ENCODE measurements at places on chromosomes 7 and 10.

- DNase-seq, result no peak
These were observed 535.6 kb upstream of the GHITM start for GRCh38 chr10:83603708-83604107.

DNA sequence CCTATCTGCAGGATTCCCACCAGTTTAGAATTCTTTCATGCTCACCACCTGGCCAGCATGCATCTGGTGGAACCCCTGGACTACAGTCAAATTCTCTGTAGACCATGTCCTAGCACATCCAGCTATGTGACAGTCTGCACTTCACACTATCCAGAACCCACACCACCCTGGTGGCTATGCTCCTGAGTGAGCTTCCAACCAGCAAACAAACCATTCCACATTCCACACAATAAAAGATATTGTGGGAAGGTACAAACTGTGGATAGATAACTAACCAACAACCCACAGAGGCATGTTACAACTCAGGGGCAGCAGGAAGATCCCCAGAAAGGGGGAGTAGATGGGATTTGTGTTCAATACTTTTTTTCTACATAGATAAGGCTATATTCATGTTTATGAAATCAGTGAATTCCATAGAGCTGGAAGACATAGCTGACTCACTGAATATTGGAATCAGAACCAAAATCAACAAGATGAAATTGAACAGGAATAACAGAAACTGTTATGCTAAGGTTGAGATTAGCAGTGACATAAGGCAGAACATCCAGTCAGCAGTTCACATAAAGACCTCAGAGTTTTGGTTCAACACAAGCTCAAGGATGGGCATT, 72.5 kb downstream of the LRRC17 start:
- DNase-seq, result no peak

- peak; percentile 88 for DNase-seq
These were observed 181.3 kb downstream of the TAX1BP1 start for GRCh38 chr7:27921081-27921836.

DNA sequence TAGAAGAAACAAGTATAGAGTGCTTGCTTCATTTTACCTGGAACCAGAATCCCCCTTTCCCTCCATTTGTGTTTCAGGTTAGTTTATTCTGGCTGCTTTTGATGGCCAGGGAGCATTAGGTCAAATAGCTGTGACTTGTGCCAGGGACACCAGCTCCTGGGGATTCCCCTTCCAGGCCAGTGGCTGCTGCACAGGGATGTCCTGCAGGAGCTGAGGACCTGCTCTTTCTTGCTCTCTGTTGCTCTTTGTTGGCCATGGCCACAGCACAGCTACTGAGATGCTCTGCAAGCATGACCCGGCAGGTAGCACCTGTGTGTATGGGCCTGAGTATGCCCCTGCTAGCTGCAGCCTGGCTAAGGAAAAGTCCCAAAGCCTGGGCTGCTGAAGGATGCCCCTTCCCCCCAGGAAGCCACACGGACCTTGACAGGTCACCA, 208.9 kb downstream of the EBF3 start:
- DNase-seq, result no peak

DNA sequence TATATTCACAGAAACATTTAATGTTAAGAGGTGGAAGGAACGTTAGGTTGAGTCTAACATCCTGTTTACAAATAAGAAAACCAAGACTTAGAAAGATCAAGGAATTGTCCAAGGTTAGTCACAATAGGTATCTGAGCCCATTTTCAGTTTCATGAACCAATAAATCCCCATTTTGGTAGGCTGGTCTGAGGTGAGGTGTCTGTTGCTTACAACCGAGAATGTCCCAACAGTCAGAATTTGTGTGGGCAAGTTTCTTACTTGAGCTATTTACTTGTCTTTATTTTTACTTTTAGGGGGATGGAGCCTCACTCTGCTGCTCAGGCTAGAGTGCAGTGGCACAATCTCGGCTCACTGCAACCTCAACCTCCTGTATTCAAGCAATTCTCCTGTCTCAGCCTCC, 23.6 kb downstream of the PANK1 start:
- no peak for DNase-seq

DNA sequence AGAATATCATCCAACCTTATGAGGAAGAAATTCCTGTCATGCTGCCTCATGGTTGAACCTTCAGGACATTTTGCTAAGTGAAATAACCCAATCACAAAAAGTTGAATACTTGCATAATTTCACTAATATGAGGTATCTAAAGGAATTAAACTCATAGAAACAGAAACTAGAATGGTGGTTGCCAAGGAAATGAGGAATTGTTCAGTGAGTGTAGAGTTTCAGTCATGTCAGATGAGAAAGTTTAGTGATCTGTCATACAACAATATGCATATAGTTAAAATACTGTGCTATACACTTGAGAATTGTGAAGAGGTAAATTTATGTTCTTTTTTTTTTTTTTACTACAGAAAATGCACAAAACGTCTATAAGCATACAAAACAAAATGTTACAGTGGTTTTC, 60.7 kb downstream of the R3HCC1L start:
- peak; percentile 5 for DNase-seq

GRCh38 chr10:12481924-12482323, 132.6 kb downstream of the CAMK1D start:
- no peak for DNase-seq

DNA sequence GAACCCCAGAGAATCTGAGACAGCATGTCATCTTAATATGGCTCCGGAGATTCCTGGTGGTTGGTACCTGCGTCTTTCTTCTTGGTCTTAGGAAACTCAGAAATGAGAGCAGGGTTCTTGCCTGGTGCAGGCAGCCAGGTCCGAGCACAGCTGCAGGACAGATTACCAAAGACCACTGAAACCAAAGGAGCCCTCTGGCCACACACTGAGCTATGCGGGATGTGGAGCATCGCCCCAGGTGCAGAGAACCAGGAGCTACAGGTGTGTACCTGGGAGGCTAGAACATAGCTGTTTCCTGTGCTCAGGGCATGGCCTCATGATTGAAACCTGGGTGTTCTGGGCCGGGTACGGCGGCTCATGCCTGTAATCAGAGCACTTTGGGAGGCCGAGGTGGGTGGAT, 635.4 kb downstream of the CALN1 start:
- no peak for DNase-seq

DNA sequence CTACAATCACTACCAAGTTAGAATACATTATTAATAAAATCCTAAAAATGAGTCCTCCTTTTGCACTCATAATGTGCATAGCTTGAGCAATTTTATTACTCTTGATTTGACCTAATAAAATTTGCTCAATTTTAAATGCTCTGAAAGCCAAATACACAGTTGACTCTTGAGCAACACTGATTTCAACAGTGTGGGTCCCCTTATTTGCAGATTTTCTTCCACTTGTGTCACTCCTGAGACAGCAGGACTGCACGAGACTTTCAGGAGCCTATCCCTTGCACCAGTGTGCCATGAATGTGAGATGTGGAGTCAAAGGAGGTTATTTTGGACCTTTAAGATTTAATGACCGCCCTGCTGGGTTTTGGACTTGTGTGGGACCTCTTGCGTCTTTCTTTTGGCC, 23.2 kb downstream of the RNF216 start:
- DNase-seq, result no peak

DNA sequence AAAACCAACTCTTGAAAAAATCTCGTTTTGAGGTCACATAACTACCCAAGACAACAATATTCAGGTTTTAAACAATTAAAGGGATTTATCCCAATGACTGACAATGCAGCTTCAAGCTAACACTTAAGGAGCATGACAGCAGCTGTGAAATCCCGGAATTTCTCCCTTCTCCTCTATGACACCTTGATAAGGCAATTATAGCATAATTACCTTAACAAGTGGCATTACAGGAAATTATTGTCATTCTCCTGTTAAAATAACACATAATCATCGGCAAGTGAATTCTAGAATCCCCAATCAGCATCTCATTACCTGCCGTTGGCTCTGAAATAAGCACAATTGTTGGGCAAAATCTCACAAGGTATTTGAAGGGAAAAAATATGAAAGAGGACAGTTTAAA, 417.0 kb upstream of the PFKP start:
- DNase-seq, result no peak

GRCh38 chr10:28873540-28873939, 196.2 kb downstream of the BAMBI start:
- DNase-seq, result no peak

GRCh38 chr10:30865141-30865926, 166.3 kb downstream of the ZNF438 start:
- DNase-seq, result peak; percentile 31

GRCh38 chr10:5924889-5925288, 34.8 kb downstream of the FBH1 start:
- no peak for DNase-seq

GRCh38 chr10:106795619-106796018, 368.9 kb downstream of the SORCS1 start:
- DNase-seq, result peak; percentile 11

- no peak for DNase-seq
These were observed 31.9 kb upstream of the TBX20 start for GRCh38 chr7:35285799-35286198.

DNA sequence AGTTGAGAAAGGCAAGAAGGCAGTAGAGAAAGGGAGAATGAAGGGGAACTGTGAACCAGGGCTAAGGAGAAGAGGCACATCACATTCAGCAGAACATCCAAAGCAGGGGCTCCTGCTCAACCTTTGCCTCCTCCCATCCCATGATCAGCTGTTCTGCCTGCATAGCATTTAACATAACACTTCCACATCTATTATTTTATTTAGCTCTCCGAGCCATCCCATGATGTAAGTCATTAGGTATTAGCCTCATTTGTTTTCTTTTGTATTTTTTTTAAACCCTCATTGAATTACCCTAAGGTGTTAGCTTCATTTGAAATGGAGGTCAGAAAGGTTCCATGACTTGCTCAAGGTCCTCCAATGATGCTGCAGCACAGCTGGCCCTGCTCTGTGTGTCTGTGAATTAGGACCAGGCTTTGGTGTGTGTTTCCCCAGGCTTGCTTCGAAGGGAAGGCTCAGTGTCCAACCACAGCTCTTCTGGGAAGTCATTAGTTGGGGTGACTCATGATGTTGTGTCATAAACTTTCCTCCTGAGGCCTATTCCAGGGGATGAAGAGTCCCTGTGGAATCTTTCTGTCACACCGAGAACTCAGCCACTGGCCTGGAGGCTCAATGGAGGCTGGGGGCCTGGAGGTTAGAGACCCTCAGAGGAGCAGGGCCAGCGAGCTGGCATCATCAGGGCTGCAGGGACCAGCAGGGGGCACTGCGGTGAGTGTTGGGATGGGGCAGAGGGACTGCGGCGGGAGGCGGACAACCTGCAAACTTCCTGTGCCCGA, 16.5 kb downstream of the NPFFR1 start:
- DNase-seq, result peak; percentile 95

DNA sequence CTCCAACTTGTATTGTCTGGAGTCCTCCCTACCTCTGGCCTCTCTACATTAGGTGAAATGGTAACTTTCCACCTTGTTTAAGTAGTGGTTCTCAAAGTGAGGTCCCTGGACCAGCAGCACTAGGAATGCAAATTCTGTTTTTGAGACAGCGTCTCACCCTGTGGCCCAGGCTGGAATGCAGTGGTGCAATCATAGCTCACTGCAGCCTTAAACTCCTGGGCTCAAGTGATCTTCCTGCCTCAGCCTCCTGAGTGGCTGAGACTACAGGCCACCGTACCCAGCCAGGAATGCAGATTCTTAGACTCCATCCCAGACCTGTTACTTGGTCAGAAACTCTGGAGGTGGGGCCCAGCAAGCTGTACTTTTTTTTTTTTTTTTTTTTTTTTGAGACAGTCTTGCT, 6.8 kb upstream of the TBL2 start:
- no peak for DNase-seq

GRCh38 chr10:118596426-118597124, 1.1 kb upstream of the PRLHR start:
- DNase-seq, result no peak

GRCh38 chr10:77223526-77224460, 413.8 kb downstream of the KCNMA1 start:
- DNase-seq, result no peak

GRCh38 chr10:97234400-97234799, 48.6 kb upstream of the SLIT1 start:
- peak; percentile 43 for DNase-seq

GRCh38 chr10:74930965-74931364, 104.6 kb downstream of the KAT6B start:
- DNase-seq, result no peak

DNA sequence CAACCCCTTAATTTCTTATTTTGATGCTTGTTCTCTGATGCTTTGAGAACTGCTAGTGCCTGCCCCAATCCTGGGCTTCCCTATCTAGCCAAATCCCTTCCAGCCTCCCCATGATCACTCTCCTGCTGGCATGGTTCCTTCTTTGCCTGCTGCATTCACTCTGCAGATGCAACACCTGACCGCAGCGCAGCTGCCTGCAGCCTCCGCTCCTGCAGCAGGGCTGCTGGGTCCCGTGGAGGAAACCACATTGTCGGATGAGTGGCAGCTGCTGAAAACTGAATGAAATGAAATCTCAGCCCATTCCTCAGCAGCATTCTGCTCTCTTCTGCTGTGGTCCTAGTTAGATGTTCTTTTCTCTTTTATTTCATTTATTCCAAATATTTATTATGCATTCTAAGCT, 320.3 kb downstream of the CCDC3 start:
- no peak for DNase-seq

- DNase-seq, result no peak
These were observed 206.7 kb downstream of the POU6F2 start for GRCh38 chr7:39184391-39184790.

DNA sequence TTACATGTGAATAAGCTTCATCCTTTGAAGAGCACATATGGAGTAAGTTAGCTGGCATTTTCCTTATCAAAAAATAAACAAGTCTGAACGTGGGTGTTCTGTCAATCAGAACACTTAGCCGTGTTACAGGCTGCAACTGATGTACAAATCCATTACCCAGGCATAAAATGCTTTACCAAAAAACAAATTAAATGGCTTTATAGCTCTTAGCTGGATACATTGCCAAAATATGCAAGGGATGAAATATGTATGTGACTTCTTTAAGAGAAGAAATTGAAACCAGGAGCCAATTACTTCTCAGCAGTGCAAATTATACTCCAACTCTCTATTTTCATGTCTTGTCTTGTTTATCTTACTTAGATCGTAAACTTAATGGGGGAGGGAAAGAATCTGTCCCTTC, 214.8 kb downstream of the DGKB start:
- DNase-seq, result no peak

DNA sequence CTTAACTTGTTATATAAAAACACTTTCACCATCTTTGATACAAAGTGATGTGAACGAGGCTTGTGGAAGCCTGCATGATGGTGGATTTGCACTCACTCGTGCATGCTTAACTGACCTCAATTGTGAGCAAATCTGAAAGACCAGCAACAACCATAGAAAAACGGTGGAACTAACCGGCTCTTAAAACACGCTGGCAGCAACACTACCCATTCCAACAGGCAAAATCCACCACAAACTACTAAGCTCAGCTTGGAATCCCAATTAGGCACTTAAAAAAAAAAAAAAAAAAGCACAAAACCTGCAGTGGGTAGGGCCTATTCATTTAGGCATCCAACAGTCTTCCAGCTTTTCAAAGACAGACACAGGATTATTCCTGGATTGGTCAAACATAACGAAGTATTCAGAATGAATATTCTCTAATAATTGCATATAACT, 1.8 kb downstream of the GDI2 start:
- peak; percentile 47 for DNase-seq

- no peak for DNase-seq
These were observed 81.0 kb downstream of the CELF2 start for GRCh38 chr10:11098666-11099065.

- DNase-seq, result peak; percentile 69
These were observed 2.8 kb downstream of the PDGFA start for GRCh38 chr7:516606-517456.

GRCh38 chr10:35426657-35427056, 90.3 kb downstream of the CCNY start:
- DNase-seq, result no peak
